Stimulated activated naive CD8-positive, alpha-beta T cell treated with anti-CD3 and anti-CD28 coated beads, Interleukin-15, amount 100 ng/mL, for 72 hours (primary cell): ENCODE measurements at places on chromosomes 1 and 21.
A peak's percentile ranks its signal among the peaks of the same experiment; 100 is the strongest.

- DNase-seq: no peak
Observed at GRCh38 chr1:87179851-87180519, 148.7 kb upstream of the LMO4 start.

DNA sequence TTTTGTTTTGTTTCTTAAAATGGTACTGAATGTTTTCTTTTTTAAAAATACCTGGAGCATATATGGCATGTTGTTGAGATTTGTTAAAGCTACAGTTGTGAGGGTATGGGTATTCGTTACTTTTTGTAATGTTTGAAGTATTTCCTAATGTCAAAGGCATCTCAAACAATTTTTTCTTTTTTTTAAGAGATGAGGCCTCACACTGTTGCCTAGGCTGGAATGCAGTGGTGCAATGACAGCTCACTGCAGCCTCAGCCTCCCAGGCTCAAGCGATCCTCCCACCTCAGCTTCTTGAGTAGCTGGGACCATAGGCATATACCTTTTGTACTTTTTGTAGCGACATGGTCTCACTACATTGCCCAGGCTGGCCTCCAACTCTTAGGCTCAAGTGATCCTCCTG, 16.1 kb downstream of the CLCN6 start:
- no peak for DNase-seq

- DNase-seq: no peak
Observed at GRCh38 chr21:29423099-29423870, 124.6 kb downstream of the BACH1 start.

DNA sequence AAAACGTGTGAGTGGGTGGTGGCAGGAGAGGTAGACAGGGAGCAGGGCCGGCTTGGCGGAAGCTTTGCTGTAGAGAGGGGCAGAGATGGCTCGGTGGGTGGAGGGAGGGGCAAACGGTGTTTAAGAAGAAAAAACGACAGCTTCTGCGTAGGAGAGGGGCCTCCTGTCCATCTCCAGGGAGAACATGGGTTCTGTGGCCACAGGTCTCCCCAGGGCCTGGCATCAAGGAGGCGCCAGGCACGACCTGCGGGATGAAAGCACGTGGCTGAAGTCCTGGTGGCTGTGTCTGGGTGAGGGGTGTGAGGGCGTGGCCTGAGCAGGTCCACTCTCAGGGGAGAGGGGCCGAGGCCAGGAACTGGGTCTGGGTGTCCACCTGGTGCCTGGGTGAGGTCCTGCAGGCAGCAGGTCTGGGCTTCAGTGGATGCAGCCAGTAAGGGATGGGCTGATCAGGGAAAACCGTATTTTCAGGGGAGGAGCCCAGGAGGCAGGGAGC, 940 bp upstream of the PRKCZ start:
- DNase-seq: peak; percentile 36

- DNase-seq: no peak
Observed at GRCh38 chr21:42194863-42195262, 24.1 kb upstream of the ABCG1 start.
